ENCODE measurements at places on chromosomes 2 and 18.

- DNase-seq: no peak
These were observed 403.2 kb downstream of the THSD7B start for GRCh38 chr2:137168552-137168951.

DNA sequence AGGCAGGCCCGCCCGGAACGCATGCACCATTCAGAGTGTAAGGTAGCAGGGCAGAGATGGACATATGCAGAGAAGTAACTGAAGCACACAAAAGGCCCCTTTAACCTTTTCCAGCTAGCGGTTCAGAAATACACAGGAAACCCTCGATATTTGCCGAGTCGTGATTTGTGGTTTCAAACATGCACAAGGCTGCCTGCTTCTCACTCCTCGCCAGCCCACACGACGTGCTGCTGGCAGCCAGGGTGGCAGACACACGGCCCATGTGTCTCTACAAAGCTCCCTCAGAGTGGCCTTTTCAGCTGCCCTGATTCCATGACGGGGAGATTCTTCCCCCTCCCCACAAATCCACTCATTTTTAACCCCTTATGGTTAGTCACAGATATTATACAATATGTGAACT, 23.6 kb downstream of the ZBTB7C start:
- no peak for DNase-seq

GRCh38 chr2:239791526-239792404, 233.4 kb downstream of the NDUFA10 start:
- no peak for DNase-seq

- DNase-seq: no peak
These were observed 314.5 kb downstream of the AGAP1 start for GRCh38 chr2:235808366-235808765.

GRCh38 chr2:54755641-54756326, 32.3 kb downstream of the EML6 start:
- DNase-seq: no peak

DNA sequence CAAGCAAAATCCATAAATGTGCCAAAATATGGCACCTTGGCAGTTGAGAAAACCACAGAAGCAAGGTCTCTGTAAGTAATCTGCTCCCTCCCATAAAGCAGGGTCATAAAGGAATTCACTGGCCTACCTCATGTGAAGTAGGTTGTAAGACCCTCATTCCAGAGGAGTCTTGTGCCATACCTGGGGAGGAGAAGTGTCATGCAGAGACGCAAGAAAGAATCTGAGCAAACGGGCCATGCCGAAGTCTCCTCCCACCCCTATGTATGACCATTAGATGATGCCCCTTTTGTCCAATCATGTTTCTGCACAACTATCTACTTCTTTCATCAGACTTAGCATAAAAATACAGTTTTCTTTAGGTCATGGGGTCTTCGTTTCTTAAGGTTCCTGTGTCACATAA, 14.6 kb downstream of the NMUR1 start:
- DNase-seq: no peak
